GM12878 (cell line): ENCODE measurements at places on chromosomes 5 and 9. TPM values are rescaled to one million over a fixed set of nuclear protein-coding genes. Genes with fewer than 3 reads are reported as not detected.

DNA sequence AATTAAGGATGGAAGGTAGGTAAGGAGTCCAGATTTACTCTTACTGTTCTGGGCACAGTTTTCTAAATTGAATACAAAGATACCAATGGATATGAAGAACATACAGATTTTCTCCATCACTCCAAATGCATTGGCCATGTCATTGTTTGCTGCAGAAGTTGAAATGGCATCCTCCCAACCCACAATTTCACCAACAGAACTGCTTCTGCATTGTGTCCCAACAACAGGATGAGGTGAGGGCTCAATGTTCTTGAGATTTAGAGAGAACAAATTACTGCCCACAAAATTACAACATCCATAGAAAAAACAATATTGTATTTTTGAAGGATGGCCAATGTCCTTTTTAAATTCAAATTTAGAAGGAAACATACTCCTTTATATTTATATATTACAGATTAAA lies 88.9 kb downstream of the NUDT12 start:
- DNase-seq = no peak

DNA sequence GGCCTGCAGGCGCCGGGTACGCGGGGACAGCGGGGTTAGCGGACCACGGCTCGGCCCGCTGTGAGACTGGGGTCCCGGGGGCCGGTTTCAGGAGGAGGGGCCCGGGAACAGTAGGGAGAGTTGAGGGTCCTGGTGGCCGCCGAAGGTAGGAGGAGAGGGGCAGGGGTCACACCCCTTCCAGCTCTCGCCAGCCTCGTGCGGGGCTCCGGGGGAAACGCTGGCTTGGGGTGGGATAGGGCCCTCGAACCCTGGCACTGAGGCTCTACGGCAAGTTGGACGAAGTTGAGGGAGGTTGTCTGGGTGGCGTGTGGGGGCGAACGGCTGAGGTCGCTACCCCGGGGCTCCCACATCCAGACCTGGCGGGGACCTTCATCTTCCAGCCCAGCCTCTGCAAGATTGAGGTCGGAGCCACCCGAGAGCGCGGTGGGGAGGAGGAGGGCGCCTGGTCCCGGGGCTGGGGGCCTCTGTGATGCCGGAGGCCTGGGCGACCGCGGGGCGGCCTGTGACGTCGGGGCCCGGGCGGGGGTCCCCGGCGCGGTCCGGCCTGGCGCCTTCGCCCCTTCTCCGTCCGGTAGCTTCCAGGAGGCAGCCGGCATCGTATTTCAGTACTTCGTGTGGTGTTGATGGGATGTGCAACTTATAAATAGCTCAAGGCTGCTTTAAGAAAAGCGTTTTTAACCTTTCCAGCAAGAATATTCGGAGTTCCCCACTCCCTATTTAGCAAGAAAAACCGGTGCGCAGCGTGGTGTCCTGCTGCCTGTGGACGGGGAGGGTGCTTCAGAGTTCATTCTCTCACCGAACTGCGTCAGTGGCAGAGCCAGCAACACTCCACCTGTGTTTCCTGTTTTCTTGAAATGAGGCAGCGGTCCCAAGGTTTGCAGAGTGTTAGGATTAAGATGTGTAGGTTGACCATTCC lies 902 bp downstream of the HABP4 start:
- no peak for DNase-seq

GRCh38 chr5:120507800-120508463 lies 43.8 kb downstream of the PRR16 start:
- DNase-seq = no peak

- DNase-seq = no peak
These were observed 39.3 kb upstream of the TDRD7 start for GRCh38 chr9:97372580-97372979.

- no peak for DNase-seq
These were observed 71.0 kb downstream of the LRRC70 start for GRCh38 chr5:62649476-62650113.

DNA sequence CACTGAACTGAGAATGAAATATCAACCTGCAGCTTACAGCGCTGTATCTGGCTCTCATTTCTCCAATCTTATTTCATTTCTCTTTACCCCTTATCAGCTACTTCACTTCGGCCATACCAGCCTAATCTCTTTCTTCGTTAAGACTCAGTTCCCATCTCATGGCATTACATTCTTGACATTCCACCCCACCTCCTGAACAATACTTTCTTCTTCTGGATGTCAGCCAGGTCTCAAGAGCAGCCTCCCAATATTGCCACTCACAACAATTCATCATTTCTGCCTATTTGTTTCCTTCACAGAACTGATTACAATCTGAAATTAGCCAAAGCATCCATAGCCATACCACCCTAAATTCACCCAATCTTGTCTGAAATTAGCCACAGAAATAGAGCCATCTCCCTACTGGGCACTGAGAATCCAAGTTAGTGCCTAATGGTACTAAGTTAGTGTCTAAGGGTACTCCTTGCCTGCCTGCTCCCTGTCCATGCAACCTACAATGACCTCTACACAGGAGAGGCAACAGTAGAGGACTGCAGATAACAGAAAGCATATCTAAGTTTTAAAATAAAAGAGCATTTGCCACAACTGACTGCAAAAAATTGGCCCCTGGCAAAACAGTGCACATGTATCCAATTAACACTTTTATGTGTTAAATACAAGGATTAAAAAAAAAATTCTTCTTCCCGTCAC lies 35.2 kb downstream of the SETX start:
- no peak for DNase-seq

GRCh38 chr5:168327019-168327421 lies 35.6 kb downstream of the WWC1 start:
- no peak for DNase-seq

PPIC gene
- 0.21 TPM in 1 of 2 replicates, not detected in the other for polyA plus RNA-seq

CKMT2 gene
- polyA plus RNA-seq = 0.22 and 1.2 TPM in 2 replicates

SPATA31E1 gene
- not detected in 2 replicates for polyA plus RNA-seq

HTR1A gene
- not detected in 2 replicates for polyA plus RNA-seq

CCNO gene
- not detected in 2 replicates for polyA plus RNA-seq

OR13C3 gene
- not detected in 2 replicates for polyA plus RNA-seq
